ENCODE measurements at places on chromosomes 2 and 18.

GRCh38 chr18:80192653-80193385, 54.5 kb downstream of the PARD6G start:
- no peak for DNase-seq

- no peak for DNase-seq
Observed at GRCh38 chr2:154507186-154507585, 191.3 kb upstream of the KCNJ3 start.

GRCh38 chr2:217231212-217231611, 371.3 kb upstream of the TNP1 start:
- DNase-seq: no peak

GRCh38 chr2:207533461-207534008, 3.8 kb downstream of the CREB1 start:
- no peak for DNase-seq

- no peak for DNase-seq
Observed at GRCh38 chr2:177998006-177998405, 74.6 kb downstream of the PDE11A start.

- no peak for DNase-seq
Observed at GRCh38 chr2:230403746-230404145, 12.3 kb upstream of the SP100 start.

DNA sequence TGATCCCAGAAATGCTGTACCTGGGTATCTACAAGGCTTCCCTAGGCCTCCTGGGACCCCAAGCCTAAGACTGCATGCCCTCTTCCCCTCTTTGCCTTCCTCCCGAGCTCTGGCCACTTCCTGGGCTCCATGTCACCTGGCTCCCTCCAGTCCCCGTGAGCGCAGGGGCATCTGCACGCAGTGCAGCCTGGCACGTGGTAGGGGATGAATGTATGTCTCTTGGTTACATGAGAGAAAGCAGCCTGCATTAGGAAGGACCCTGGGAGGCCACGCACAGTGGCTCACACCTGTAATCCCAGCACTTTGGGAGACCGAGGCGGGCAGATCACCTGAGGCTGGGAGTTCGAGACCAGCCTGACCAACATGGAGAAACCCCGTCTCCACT, 15.8 kb downstream of the PASK start:
- no peak for DNase-seq

GRCh38 chr18:62445386-62445917, 77.4 kb upstream of the ZCCHC2 start:
- no peak for DNase-seq

GRCh38 chr2:101399021-101399799, 11.9 kb upstream of the CREG2 start:
- no peak for DNase-seq

DNA sequence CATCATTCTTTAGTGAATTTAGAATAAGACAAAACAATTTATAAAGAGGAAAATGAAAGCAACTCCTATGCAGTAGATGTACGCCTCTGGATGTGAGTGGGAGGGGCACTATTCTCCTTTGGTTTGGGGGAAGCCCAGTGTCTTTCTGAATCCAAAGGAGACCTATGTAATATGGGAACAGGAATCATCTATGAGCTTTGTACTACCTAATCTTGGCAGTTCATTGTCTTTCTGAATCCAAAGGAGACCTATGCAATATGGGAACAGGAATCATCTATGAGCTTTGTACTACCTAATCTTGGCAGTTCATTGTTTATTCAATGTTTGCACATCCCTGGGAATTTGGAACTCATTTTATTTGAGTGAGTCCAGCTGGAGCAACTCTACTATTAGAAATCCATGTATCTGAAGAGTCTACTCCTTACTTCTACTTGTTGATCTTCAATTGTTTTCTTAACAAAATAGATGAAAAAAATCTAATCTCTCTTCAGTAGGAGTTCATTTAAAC, 401.1 kb upstream of the LRATD1 start:
- DNase-seq: no peak

DNA sequence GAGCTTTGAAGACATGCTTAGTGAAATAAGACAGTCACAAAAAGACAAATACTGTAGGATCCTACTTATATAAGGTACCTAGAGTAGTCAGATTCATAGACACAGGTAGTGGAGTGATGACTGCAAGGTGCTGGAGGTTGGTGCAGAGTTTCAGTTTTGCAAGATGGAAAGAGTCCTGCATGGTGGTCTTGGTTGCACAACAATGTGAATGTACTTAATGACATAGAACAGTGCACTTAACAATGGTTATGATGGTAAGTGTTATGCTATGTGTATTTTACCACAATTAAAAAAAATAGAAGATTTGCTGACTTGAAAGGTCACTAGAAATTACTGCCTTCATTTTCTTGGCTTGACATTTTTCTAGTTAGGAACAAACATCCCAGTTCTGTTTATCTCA, 9.5 kb downstream of the CERS6 start:
- DNase-seq: no peak

GRCh38 chr18:41713969-41714825, 240.8 kb upstream of the PIK3C3 start:
- no peak for DNase-seq

DNA sequence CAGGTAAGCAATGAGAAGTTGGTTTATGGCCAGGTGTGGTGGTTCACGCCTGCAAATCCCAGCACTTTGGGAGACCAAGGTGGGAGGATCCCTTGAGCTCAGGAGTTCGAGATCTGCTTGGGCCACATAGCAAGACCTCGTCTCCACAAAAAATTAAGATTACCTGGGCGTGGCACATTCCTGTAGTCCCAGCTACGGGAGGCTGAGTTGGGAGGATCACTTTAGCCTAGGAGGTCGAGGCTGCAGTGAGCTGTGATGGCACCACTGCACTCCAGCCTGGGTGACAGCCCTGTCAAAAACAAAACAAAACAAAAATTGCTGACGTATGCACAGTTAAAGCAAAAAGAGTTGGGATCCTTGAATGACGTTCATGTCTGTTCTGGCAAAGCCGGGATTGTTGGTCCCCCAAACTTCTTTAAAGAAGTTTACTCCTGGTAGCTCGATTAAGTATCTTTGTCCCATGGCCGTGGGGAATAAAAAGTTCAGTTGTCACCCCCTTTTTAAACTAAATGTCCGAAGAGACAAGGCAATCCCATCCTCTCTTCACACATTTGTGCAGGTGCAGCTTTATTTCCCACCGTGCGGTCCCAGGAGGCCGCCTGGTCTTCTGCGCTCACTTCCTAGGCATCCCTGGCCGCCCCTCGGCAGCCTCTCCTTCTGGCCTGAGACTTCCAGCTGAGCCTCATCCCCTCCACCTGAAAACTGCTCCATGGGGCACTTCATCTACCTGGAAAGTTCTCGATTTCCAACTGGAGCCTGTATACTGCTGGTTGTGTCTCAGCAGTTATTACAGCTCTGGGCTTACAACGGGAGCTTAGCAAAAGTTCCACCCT, 762 bp upstream of the SPOPL start:
- DNase-seq: no peak

- no peak for DNase-seq
Observed at GRCh38 chr2:120702801-120703200, 32.9 kb upstream of the GLI2 start.

- no peak for DNase-seq
Observed at GRCh38 chr2:206158563-206159345, 490 bp downstream of the NDUFS1 start.

DNA sequence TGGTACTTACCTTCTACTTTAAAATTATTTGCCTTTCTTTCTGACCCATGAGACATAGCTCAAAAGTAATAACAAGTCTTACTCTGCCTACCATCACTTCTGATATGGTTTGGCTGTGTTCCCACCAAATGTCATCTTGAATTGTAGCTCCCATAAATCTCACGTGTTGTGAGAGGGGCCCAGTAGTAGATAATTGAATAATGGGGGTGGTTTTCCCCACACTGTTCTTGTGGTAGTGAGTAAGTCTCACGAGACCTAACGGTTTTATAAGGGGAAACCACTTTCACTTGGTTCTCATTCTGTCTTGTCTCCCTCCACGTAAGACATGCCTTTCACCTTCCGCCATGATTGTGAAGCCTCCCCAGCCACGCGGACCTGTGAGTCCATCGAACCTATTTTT, 47.5 kb downstream of the GALNT3 start:
- no peak for DNase-seq

All from T-helper 1 cell (primary cell).